ENCODE measurements at places on chromosomes 4 and X. TPM values are rescaled to one million over a fixed set of nuclear protein-coding genes. Genes with fewer than 3 reads are reported as not detected.

EGF gene
- polyA plus RNA-seq = 3.2 TPM

DNA sequence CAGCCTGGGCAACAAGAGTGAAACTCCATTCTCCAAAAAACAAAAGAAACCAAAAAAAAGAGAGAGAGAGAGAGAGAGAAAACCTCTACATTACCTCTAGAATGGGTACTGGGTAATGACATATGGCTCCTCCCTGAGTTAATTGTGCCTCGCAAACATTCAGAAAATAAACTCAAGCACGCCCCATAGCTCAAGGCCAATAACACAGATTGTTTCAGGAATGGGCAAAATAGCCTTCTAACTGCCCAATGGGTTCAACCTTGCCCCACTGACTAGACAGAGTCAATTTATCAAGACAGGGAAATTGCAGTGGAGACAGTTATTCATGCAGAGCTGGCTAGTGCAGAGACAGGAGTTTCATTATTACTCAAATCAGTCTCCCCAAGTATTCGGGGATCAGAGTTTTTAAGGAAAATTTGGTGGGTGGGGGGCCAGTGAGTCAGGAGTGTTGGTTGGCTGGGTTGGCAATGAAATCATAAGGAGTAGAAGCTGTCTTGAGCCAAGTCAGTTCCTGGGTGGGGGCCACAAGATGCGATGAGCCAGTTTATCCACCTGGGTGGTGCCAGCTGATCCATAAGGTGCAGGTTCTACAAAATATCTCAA, 25.1 kb downstream of the NIPAL1 start:
- H3K36me3 ChIP-seq = no peaks in the 10 kb centered on the region
- peak overlapping the region; percentile 46 for H3K27ac ChIP-seq
- H3K27me3 ChIP-seq = no peaks in the 10 kb centered on the region

- no peak for DNase-seq
- H3K36me3 ChIP-seq = no peaks in the 10 kb centered on the region
- no peak overlapping the region for H3K4me3 ChIP-seq
- H3K27me3 ChIP-seq = no peaks in the 10 kb centered on the region
- no peak overlapping the region for H3K27ac ChIP-seq
Measured at GRCh38 chr4:3652586-3652985, 113.6 kb upstream of the ADRA2C start.

DNA sequence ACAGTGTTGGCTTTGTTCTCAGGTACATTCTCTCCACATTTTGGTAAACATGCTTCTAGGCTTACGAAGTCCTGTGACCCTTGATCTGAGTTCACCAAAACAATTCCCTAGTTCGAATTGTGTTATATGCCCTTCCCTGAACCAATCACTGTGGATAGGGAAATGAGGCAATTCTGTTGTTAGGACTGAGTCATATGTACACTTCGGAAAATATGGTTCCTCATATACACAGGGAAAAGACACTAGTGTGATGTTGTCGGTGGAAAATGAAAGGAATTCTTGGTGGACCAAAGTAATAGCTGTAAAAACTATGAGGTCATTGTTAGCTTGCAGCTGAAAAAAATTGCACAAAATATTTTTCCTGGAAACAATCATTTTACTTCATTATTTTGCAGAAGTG, 46.6 kb upstream of the MAGEC2 start:
- H3K4me1 ChIP-seq = no peaks in the 10 kb centered on the region
- no peak overlapping the region for H3K4me3 ChIP-seq
- H3K36me3 ChIP-seq = no peaks in the 10 kb centered on the region
- H3K27me3 ChIP-seq = no peaks in the 10 kb centered on the region
- DNase-seq = no peak
- H3K27ac ChIP-seq = peak overlapping the region; percentile 27

DNA sequence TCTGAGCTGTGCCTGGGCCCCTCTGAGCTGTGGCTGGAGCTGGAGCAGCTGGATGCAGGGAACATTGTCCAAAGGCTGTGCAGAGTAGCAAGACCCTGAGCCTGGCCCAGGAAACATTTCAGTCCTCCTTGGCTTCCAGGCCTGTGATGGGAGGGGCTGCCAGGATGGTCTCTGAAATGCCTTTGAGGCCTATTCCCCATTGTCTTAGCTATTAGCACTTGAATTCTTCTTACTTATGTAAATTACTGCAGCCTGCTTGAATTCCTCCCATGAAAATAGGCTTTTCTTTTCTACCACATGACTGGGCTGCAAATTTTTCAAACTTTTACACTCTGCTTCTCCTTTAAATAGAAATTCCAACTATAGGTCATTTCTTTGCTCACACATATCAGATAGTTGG, 349.8 kb upstream of the KLHL4 start:
- DNase-seq = no peak
- H3K36me3 ChIP-seq = no peaks in the 10 kb centered on the region

- H3K36me3 ChIP-seq = no peaks in the 10 kb centered on the region
- H3K4me3 ChIP-seq = no peak overlapping the region
Measured at GRCh38 chrX:139831675-139832456, 101.0 kb downstream of the ATP11C start.

Data from hepatocyte (in vitro differentiated cells).